ENCODE measurements at places on chromosomes 3 and 15.

DNA sequence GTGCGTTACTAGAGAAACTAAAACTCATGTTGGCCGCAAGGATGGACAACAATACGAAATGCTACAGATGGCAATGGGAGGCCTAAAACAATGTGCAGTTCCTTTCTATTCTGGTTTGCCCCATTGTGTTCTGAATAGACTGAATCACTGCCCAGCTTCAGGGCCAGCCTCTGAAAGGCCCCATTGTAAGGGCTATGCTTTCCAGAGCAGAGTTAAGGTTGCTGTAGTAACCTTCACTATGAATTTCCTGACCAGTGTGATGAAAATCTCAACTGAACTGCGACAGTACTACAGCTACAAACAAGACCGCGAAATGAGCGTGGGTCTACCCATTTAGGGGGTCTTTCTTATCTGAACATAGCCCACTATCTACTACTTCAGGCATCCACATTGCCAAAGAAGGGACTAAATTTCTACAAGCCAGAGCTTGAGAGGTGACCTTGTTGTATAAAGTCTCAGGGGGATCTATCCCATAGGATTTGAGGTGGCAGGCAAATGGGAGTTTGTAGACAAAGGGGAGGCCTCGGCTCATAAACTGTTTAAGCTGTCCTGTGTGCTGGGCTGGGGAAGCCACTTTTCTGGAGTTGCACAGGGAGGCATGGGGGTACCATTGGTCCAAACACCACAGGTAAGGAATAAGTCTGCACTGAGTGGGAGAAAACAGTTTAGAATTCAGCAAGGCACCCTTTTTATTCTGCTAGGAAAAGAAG is 80.1 kb downstream of the MYO1E start:
- no peak for DNase-seq

DNA sequence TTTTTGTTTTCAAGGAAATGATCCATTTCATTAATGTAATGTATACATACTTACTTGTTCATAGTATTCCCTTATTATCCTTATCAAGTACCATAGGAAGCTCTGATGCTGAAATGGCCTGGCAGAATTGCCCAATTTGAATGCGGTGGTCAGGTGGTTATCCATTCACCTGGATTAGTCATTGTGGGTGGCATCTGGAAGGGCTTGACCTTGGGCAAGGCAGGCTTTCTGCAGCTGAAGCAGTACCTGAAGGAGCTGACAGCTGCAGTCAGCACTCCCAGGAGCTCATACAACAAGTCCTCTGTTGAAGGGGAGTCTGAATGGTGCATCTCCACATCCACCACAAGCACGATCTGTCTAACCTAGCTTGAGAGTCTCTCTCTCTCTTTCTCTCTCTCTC is 12.2 kb upstream of the IQCF5 start:
- no peak for DNase-seq

DNA sequence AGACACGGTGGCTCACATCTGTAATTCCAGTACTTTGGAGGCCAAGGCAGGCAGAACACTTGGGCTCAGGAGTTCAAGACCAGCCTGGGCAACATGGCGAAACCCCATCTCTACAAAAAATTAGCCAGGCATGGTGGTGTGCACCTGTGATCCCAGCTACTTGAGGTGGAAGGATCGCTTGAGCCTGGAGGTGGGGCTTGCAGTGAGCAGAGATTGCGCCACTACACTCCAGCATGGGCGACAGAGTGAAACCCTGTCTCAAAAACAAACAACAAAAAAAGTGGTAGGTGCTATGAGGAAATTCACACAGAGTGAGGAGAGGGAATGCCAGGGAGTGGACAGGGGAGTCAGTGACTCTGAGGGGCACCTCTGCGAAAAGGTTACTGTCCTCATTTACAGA is 29.4 kb downstream of the RPN1 start:
- no peak for DNase-seq

- DNase-seq: no peak
Observed at GRCh38 chr3:169020371-169020770, 643.1 kb downstream of the MECOM start.

Measured in activated T-cell treated with anti-CD3 and anti-CD28 coated beads for 1 hour (primary cell).